ENCODE measurements at places on chromosomes 2 and 18.
A peak's percentile ranks its signal among the peaks of the same experiment; 100 is the strongest.

- no peak for DNase-seq
These were observed 50.1 kb downstream of the KIAA2012 start for GRCh38 chr2:202122980-202123720.

- no peak for DNase-seq
These were observed 860.9 kb upstream of the CNTNAP5 start for GRCh38 chr2:123164216-123164615.

GRCh38 chr2:108383146-108383830, 5.5 kb downstream of the SULT1C4 start:
- no peak for DNase-seq

- no peak for DNase-seq
These were observed 12.1 kb downstream of the ACTR3 start for GRCh38 chr2:113901943-113902342.

DNA sequence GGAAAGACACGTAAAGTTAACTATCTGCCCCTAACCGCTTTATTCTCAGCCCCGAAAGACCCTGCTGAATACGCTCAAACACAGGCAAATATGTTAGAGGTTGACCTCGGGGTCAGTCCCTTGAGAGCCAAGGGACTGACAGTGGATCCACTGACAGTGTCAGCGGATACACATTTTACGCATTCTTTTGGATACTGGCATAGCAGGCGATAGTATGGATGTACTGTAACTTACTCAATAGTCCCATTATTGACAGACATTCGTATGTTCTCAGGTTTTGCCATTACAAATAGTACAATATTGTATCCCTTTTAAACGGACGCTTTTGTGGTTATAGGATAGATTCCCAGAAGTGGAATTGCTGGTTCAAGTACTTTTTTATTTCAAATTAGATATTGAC, 13.4 kb downstream of the ATP6V1B1 start:
- no peak for DNase-seq

DNA sequence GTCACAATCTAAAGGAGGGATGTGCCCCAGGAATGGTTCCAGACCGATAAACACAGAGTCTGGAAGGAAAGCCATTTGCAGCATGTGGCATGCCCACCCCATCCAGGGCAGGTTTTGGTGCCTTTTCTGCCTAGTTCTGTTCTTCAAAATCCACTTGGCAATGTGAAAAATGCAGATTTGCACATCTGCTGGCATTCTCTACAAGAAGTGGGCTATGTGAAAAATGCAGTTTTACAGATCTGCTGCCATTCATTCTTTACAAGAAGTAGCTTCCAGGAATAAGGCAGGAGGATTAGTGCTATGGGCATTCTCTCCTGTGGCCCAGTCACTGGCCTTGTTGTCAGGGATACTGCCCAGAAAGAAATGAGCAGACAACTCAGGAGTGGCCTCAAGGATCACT, 68.1 kb downstream of the C1D start:
- DNase-seq: no peak

DNA sequence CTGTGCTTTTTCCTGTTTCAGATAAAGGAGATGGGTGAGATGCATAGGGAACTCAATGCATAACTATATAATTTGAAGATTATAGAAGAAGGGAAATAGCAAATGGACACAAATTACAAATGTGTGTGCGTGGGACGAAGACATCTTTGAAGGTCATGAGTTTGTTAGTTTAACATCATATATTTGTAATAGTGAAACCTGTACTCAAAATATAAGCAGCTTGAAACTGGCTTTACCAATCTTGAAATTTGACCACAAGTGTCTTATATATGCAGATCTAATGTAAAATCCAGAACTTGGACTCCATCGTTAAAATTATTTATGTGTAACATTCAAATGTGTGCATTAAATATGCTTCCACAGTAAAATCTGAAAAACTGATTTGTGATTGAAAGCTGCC, 16.4 kb upstream of the MSH2 start:
- DNase-seq: no peak

DNA sequence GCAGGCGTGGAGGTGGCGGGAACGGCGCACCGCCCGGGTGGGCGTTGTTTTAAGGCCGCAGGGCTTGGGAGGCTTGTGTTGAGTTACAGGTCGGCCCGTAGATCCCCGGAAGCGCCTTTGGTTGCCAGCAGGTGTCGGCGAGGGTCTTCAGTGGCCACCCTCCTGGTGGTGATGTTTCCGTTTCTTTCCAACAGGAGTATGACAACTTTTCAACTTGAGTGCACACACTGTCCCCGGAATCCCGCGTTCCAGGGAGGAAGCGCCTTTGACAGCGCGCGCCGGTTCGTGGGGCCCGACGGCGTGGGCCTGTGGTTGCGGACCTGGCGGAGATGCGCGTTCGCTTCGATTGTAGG, 1.0 kb upstream of the HDAC4 start:
- DNase-seq: peak; percentile 18

GRCh38 chr2:102434655-102435381, 11.9 kb downstream of the IL18RAP start:
- DNase-seq: no peak

GRCh38 chr18:13661779-13662256, 64.5 kb downstream of the FAM210A start:
- no peak for DNase-seq

DNA sequence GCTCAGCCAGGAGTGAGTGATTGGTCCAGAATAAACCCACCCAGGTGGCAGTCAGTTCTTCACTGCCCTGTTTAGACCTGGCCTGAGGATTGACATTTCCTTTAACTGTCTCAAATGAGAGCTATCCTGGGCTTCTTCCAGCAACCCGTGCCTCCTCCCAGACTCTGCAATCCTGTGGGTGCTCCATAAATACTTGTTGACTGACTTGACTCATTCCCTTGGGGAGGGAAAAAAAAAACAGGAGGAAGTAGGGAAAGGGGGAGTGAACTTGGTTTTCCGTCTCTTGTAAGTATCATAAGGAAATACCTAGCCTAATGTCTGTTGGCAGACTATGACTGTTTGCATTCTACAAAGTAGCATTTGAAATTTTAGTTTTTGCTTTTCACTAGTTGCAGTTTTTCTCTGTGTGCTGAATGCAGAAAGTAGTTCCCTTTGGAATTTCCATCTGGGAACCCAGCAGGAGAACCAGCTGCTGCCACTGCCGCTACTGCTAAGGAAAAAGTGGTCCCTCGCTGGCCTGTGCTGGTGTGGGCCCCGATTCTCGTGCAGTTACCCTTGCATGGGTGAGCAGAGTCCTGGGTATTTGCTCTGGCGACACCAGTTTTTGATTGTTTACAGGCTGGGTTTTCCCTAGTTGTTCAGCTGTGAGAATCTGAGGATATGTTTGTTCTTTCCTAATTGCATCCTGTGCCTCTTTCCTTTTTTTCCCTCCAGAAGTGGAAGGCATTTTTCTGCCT, 78.8 kb downstream of the TGOLN2 start:
- no peak for DNase-seq

DNA sequence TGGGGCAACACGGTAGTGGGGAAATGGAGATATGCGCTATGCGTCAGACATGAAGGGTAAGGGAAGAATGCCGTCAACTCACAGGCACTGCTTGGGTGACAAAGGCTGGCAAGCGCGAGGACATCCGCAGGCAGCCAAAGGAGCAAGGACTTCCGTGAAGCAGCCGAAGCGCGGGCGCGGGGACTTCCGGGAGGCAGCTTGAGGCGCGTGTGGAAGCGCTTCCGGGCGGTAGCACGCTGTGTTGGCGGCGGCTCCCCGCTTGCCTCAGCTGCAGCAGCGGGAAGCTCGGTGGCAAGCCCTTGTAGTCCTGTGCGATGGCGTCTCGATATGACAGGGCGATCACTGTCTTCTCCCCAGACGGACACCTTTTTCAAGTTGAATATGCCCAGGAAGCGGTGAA, at the start of gene PSMA8:
PSMA8 (plus strand) TSS at position 218 of the 400 bp plus-strand sequence; CDS start at position 315, 97 bp downstream.
- peak; percentile 36 for DNase-seq

- DNase-seq: no peak
These were observed 576.9 kb downstream of the CMPK2 start for GRCh38 chr2:6288791-6289190.

DNA sequence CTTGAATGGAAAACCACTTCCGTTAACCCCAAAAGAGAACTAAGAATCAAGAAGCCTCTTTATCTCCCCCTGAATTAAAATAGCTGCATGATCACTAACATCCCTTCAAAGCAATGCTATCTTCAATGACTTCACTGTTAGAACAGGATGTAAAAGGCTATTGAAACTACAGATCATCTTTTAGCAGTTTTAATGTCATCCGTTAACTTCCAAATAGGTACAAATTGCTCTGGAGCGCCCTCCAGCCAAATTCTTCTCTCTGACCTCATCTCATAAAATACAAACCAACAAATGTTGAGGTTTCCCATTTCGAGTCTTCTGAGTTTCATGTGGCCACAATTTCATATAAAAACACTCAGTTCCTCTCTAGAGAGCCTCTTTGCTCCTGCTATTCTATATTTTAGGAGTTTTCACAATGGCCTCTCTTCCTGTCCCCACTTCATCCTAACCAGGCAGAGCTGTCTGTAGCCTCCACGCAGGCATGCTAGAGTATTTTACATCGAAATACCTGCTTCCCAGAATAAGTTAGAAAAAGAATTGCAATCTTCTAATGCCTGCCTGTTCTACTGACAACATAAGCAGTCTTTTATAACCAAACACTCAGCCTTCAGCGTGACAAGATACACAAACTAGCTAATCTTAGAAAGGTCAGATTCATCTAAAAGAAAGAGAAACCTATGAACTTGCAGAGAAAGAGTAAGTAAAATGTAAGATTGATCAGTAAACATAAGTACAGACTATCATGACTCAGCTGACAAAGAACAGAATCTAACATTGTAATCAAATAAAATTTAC, 37.9 kb downstream of the B4GALT6 start:
- DNase-seq: no peak

GRCh38 chr2:238510911-238511613, 84.3 kb downstream of the ASB1 start:
- no peak for DNase-seq

GRCh38 chr2:171813126-171813525, 80.9 kb downstream of the SLC25A12 start:
- no peak for DNase-seq

DNA sequence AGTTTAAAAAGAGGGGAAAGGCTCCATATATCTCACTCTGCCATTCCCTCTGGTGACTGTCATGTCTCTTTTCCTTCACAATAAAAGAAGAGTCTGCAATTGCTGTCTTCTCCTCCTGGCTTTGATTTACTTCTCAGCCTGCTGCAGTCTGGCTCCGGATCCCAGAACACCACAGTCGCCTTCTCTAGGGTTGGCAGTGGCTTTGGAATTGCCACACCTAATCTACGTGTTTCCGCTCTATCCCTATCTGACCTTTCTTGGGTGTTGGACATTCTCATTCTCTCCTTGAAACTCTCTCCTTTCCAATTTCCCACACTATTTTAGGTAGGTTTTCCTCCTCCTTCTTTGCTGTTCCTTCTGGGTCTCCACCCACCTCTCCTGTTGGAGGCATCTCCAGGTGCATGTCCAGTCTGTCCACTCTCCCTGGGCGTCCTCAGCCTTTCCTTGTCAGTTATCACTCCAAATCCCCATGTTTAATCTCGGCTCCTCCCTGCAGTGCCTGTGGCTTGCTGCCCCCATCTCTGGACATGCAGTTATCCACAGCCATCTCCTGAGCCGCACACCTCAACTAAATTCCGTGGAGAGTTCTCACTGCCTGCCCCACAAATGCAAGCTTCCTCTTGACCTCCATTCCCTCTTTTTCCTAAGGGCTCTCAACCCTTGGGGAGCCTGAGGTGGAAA, 112.8 kb downstream of the KCTD1 start:
- DNase-seq: no peak

GRCh38 chr18:9296233-9297006, 38.2 kb upstream of the TWSG1 start:
- no peak for DNase-seq

- no peak for DNase-seq
These were observed 45.0 kb downstream of the EMILIN2 start for GRCh38 chr18:2891526-2892431.
